ENCODE measurements at places on chromosomes 4 and X. TPM values are rescaled to one million over a fixed set of nuclear protein-coding genes. Genes with fewer than 3 reads are reported as not detected.

- peak; percentile 42 for DNase-seq
Observed at GRCh38 chrX:107894038-107894437, 68.4 kb downstream of the MID2 start.

SLC6A8 gene
- polyA plus RNA-seq: 25.5 TPM

GLRA2 gene
- not detected for polyA plus RNA-seq

PLP1 gene
- 0.62 TPM for polyA plus RNA-seq

KLHL4 gene
- 0.50 TPM for polyA plus RNA-seq
